ENCODE measurements at places on chromosomes 6 and 20. TPM values are rescaled to one million over a fixed set of nuclear protein-coding genes. Genes with fewer than 3 reads are reported as not detected.
A peak's percentile ranks its signal among the peaks of the same experiment; 100 is the strongest.

DNA sequence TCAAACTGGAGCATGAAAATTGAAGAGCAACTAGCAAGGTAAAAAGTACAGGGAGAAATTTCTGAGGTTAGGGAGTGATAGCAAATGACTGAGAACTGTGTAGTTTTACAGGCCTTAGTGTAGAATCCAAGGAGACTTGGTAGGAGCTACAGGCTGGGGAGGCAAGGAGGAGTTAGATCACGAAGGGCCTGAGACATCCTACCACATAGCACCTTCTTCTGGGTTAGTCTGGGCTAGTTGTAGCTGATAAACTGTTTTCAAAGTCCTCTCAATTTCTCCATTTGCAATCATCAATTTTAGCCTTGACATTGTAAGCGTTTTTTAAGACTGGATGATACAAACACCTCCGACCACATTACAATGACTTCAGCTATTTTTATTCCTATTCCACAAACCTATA, 209.7 kb downstream of the TMEM200A start:
- no peak for DNase-seq

DNA sequence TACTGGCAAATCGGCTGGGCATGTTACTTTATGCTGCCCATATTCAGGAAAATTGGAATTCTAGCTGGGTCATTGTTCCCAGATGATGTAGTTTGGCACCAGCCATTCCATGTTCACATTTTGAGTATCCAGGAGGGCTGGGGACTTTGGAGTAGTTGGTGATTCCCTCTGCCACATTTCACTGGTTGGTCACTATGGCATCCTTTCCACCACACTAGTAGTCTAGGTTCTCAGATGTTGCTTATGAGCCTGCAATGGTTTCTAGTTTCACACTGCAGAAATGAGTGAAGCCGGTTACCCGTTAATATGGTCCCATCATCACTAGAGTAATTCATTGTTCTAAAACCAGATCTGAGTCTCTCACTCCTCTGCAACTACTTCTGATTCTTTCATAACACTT, 4.6 kb downstream of the PTPN1 start:
- DNase-seq, result no peak

CCN6 gene
- not detected for total RNA-seq

FKBP1C gene
- total RNA-seq, result 1.9 TPM

- no peak for DNase-seq
Observed at GRCh38 chr20:43915211-43916072, 790 bp downstream of the TOX2 start.

DNA sequence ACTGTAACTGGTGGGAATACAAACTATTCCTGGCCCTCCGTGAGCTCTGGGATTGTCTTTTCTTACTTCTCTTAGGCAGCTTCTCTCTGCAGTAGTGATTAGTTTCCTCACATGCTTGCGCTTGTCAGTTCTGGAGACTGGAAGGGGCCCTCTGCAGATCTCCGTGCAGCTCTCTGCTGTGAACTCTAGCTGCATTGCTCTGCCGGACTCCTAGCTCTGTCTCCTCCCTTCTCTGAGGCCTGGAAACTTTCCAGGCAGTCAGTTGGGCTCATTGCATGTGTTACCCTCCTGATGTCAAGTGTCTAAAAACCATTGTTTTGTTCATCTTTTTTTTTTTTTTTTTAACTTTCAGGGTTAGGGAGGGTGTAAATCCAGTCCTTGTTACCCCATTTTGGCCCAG, 102.3 kb downstream of the CTNNBL1 start:
- DNase-seq, result no peak

- DNase-seq, result no peak
Observed at GRCh38 chr6:168352096-168352495, 32.5 kb upstream of the DACT2 start.

FAM83D gene
- 81.4 TPM for total RNA-seq

DNA sequence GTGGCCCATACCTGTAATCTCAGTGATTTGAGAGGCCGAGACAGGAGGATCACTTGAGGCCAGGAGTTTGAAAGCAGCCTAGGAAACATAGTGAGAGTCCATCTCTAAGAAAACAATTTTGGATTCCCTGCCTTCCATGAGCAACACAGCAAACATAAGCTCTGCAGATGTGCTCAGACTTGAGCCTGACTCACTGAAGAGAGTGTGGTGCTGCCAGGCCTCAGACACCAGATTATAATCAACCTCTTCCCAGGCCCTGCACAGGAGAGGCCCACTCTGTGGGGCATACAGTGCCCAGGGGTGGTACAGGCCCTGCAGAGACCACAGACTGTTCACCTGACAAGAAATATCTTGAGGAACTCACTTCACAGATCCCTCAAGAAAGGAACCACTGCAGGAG, 19.9 kb downstream of the HLA-DPB1 start:
- no peak for DNase-seq

GRCh38 chr6:81767163-81767891, 14.8 kb upstream of the TENT5A start:
- peak; percentile 65 for DNase-seq

- DNase-seq, result no peak
Observed at GRCh38 chr6:148242180-148242579, 100.5 kb upstream of the SASH1 start.

DNA sequence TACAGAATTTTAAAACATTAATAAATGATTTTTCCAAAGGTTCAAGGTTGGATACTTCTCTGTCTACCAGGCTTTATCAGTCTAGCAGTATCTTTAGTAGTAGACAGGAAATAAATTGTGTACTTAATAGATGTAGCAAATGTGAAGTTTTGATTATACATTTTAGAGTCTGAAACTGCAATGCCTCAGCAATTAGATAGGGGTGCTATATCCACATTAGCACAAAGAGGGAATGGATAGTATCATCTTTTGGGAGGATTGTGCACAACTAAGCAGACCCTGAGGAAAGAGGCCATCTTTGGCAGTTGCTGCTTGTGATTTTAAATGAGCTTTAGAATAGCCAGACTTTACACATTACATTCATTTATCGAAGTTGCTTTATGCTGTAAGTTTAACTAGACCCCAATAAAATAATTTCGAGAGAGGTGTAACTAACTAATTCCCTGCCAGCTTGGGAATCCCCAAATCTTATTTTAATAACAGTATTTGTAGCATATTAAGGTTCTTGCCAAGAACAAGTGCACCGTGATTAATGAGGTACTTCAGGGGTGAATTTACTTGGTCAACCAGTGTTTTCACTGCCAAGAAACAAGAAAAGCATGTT, 2.8 kb downstream of the KCNQ5 start:
- peak; percentile 42 for DNase-seq

GRCh38 chr6:141403827-141404226, 728.9 kb upstream of the GJE1 start:
- no peak for DNase-seq

- DNase-seq, result no peak
Observed at GRCh38 chr6:69630767-69631166, 166.0 kb downstream of the LMBRD1 start.

GRCh38 chr6:70700922-70701876, 33.5 kb downstream of the SMAP1 start:
- no peak for DNase-seq

DNA sequence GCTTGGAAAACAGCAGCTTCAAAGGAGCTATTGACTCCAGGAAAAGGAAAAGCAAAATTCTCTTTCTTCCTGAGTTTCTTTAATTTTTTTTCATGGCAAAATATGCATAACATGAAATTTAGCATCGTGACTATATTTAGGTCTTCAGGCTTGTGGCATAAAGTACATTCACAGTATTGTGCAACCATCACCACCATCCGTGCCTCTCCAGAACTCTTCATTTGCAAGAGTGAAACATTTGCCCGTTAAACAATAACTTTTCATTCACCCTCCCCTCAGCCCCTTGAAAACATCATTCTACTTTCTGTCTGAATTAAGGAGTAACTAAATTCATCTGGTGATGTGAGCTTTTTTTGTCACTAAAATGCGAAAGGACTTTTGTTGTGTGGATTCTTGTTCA, 251.7 kb downstream of the PHACTR1 start:
- DNase-seq, result no peak

- DNase-seq, result no peak
Observed at GRCh38 chr6:10424040-10424439, 9.2 kb upstream of the TFAP2A start.

DNA sequence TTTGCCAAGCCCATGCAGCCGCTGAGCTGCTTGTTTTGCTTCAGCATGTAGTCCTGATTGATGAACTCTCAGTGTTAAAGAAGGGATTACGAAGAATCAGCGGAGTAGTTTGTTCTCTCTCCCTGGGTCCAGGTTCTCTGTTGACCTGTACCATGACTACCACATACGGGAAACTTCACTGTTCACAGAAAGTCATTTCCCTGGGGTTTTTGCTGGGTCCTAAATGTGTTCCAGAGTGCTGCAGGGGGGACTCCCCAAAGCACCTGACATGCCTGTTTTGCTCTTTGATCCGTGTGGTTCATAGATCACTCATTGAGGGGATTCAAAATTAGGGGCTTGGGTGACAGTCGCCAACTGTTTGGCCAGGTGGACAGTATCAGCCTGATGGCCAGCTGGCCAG, 5.5 kb downstream of the LSM14B start:
- DNase-seq, result no peak

DNA sequence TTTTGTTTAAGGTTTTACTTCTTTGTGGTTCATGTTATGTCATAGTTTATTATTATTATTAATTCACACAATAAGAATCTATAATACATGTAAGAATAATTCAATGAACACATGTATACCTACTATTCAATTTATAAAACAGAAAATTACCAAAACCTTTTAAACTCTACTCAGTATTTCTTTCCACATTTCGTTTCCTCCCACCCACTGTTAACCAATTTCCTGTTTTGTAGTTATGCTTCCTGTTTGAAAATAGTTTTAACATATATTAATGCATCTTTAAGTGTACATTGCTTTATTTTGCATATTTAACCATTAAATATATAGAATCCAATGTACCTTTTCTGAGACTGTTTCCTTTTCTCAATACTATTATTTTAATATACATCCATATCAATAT, 397.9 kb upstream of the SPTLC3 start:
- no peak for DNase-seq

WFDC9 gene
- not detected for total RNA-seq

- peak; percentile 77 for DNase-seq
Observed at GRCh38 chr6:89432875-89433251, at the start of gene ANKRD6. Gene ANKRD6 (plus strand): TSS chr6:89433152. CDS start chr6:89566977, 133,825 bp downstream.

GRCh38 chr6:168152306-168152963, 73.4 kb upstream of the FRMD1 start:
- no peak for DNase-seq

- DNase-seq, result peak; percentile 61
Observed at GRCh38 chr6:56875961-56876360, 78.9 kb upstream of the BEND6 start.

DNA sequence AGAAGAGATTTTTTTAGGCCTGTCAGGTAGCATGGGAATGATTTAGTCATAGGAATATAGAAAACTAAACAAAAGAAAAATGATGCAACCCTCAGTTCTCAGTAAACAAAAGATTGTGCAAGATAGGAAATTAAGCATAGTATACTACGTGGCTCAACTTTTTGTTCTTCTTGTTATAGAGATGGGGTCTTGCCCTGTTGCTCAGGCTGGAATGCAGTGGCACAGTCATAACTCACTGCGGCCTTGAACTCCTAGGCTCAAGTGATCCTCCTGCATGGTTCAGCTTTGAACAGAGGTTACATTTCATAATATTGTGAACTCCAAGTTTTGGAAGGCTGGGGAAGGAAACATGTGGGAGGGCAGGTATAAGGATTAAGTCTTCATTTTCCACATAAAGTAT, 28.5 kb downstream of the SLX4IP start:
- DNase-seq, result peak; percentile 63

DNA sequence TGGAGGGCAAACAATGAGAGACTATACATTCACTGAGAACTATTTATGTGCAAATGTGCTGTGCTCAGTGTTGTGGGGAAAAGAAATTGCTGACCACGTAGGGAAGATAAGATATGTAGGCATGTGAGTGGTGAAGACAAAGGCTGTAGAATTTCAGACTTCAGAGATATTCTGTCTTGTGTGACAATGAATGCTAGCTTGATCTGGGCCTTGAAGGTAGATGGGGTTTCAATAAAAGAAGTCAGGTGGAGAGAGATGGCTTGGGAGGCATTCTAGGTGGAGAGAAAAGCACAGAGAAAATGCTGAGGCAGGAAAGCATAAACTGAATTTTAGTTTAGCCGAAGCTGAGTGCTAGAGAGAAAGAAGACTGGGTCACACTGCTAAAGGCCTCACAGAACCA, 56.8 kb upstream of the EEF1A1 start:
- no peak for DNase-seq

- DNase-seq, result peak; percentile 6
Observed at GRCh38 chr6:10837622-10837994, 731 bp downstream of the MAK start.

Data from PC-3 (cell line).